Activated CD4-positive, alpha-beta memory T cell treated with anti-CD3 and anti-CD28 coated beads, Interleukin-2, amount 10 ng/mL, durations not matched to agents 7 days and 5 days (primary cell): ENCODE measurements at places on chromosomes 12 and 14. TPM values are rescaled to one million over a fixed set of nuclear protein-coding genes. Genes with fewer than 3 reads are reported as not detected.

DNA sequence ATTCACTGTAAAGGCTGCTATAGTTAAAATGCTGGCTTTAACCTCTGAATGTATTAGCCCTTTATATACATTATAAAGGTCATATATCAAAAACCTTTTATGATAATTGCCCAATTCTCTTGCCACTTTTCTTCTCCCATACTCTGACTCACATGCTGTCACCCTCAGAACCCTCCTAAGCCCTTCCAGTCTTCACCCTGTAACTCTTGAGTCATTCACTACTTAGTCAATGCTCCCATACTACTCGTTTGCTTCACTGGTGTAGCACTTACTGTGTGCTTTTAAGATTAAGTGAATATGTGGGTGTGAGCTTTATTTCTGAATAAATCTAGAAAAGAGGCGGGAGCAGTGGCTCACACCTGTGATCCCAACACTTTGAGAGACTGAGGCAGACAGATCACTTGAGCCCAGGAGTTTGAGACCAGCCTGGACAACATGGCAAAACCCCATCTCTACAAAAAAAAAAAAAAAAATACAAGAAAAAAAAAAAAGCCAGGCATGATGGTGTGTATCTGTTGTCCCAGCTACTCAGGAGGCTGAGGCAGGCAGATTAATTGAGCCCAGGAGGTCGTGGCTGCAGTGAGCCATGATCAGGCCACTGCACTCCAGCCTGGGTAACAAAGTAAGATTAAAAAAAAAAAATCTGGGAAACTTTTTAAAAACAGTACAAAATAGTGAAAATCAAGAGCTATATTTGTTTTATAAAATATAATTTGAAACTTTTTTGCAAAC lies 37.6 kb downstream of the SPATA7 start:
- no peak for DNase-seq

- no peak for DNase-seq
Measured at GRCh38 chr14:51498411-51499227, 153.1 kb upstream of the FRMD6 start.

GRCh38 chr12:102965281-102966155 lies 8.0 kb downstream of the ASCL1 start:
- DNase-seq = no peak

DNA sequence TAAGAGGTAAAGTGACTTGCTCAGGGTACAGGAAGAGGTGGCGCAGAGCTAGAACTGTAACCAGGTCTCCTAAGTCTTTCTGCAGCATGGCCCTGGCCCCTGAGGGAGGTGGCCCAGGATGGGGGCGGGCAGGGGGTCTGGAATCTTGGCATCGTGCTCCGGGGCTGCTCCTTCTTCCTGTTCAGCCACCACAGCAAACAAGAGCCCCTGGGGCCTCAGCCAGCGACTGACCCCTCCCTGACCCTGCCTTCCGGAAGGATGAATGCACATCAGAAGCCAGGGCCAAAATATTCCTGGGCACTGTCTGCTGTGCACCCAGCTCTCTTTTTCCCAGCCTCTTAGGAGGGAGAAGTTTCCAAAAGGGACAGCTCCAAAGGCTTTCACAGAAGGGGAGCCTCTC lies 242.8 kb downstream of the DPF3 start:
- no peak for DNase-seq

DNA sequence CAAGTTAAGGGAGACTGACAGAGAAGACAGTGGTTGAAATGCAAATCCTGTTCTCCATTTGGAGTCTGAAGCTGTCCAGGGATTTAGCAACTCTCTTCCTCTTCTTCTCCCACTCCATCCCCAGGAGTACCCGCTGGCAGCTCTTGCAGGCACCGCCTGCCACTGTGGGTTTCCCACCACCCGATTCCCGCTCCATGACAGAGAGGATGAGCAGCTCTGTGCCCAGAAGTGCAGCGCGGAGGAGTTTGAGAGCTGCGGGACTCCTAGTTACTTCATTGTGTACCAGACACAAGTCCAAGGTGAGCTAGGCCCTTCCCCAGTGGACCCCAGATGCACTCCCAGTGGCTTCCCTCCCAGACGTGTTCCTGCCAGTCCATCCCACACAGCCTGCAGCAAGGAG lies 97.8 kb downstream of the WSCD2 start:
- no peak for DNase-seq

DNA sequence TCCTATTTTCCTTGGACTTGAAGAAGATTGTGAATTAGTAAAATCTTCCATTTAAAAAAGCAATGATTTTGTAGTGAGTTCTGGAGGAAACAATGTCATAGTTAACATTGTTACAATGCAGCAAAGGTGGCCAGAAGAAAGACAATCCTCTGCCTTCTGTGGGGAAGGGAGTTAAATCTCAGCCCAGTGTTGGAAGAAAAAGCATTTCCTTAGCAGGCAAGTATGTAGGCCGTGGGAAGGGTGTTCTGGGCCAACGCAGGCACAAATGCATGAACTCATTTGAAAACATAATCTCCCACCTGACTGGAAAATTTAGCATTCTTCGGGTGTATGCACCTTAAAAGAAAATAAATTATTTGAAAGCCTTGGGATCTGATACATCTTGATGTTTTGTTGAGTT lies 258.6 kb downstream of the ADAMTS20 start:
- DNase-seq = no peak

- DNase-seq = no peak
Measured at GRCh38 chr14:102530828-102531478, 21.4 kb upstream of the ANKRD9 start.

DNA sequence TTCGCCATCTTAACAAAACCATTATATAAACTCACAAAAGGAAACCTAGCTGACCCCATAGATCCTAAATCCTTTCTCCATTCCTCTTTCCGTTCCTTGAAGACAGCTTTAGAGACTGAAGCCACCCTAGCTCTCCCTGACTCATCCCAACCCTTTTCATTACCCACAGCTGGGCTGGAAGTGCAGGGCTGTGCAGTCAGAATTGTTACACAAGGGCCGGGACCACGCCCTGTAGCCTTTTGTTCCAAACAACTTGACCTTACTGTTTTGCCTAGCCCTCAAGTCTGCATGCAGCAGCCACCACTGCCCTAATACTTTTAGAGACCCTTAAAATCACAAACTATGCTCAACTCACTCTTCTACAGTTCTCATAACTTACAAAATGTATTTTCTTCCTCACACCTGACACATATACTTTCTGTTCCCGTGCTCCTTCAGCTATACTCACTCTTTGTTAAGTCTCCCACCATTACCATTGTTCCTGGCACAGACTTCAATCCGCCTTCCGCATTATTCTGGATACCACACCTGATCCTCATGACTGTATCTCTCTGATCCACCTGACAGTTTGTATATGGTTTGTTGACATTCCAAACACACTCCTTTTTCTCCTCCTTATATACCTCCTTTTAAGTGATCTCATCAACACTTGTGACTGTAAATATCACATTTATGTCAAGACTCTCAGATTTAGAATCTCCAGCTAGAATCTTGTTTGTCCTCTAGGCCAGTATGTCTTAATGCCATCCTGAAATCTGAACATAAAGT lies 208.7 kb downstream of the KITLG start:
- no peak for DNase-seq

DNA sequence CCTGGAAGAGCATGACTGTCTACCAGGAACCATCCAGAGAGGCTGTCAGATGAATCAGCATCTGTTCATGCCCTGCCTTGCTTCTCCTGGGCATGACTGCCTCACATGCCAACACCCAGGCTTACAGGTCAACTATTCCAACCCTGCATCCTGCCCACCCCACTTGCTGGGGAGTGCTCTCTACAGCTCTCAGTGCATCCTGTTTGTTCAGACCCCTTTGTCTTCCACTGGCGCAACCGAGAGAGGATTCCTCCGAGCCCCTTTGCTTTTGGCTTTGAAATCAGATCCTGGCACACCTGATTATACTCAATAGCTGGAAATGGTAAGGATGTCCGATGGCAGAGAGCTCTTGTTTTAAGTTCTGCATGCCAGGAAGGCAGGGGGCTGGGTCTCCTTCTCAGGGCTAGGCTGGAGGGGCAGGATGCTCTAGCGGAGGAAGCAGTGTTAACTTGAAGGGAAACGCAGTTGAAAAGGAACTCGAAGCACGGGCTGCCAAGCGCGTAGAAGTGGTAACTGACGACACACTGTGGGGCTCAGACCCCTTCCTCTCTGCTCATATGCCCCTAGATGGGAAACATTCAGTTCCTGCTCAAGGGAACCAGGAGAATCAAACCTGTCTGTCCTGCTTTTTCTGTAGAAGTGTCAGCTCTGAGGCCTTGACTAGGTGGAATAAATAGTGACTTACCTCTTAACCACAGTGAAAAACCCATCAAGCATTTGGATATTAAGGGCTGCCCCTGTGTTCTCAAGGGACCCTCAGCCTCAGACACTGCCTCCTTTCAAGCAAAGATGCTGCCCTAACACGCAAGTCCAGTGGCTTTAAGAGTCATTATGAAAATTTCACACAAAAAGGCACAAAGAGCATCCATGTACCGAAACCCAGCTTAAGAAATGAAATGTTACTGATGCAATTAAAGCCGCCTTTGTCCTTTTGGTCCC lies 297.5 kb downstream of the ZFP36L1 start:
- no peak for DNase-seq

- DNase-seq = peak; percentile 27
Measured at GRCh38 chr14:23539248-23540140, 12.1 kb downstream of the ZFHX2 start.

DNA sequence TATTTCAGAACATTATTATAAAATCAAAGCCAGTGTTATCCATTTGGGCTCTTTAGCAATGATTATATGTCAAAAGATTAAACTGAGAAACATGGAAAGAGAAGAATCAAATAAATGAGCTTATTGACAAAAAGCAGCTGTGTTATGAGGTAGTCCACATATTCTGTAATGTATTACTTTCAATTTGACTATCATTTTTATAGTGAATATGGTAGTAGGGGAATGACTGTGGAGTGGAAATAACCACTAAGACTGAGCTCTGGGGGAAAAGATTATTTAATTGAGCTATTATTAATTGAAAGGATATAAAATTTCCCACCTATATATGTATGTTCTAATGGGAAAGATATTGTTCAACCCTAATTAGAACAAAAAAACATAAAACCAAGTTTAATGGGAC lies 381.3 kb downstream of the TMTC2 start:
- no peak for DNase-seq

GRCh38 chr12:12327802-12328201 lies 22.2 kb downstream of the MANSC1 start:
- no peak for DNase-seq

GRCh38 chr14:95993768-95994592 lies 45.2 kb upstream of the C14orf132 start:
- DNase-seq = peak; percentile 22

DNA sequence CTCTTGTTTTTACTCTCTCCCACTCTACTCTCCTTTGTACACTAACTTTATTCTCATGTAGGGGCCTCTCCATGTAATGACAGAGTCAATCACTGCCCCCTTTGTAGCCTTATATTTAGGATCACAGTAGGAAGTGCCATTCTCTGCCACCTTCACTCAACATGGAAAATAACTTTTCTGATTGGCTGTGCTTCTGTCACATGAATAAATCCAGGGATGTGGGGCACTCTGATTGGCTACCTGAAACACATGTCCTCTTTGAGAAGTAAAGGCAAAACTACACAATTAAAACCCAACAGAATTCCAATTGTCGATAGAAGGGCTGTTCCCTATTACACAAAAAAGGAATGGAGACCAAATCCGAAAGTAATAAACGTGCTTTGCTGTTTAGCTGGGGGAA lies at the start of gene RNASE9:
Gene RNASE9 (minus strand): TSS at position 87 of the 400 bp plus-strand sequence.
- DNase-seq = no peak

- DNase-seq = no peak
Measured at GRCh38 chr14:64326502-64326901, 32.3 kb upstream of the ESR2 start.

DNA sequence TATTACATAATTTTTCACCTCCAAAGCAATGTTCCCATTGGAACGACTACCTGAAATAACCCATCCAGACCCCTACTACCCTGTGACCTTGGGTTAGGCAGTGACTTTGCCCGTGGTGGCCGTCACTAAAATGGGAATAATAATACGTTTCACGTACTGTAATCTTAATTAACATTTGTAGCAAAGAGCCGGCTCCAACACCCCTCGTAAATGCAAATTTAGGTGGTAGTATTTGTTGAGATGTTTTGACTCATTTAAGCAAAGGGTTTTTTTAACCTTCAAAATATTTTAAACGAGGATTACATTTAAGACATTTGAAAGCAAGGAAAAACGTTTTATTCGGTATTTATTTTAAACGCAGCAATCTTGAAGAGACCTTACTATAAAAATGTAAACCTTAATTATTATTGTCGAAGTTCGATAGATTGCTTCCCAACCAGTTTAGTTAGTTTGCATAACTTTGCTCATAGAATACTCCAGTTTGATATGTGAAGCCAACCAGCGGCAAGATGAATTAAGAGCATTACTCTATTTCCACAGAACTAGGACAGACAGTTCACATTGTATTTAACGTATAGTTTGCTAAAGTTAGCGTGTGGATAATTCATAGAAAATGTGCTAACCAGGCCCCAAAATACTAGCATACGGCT lies 1.4 kb upstream of the ARID2 start:
- DNase-seq = no peak

DNA sequence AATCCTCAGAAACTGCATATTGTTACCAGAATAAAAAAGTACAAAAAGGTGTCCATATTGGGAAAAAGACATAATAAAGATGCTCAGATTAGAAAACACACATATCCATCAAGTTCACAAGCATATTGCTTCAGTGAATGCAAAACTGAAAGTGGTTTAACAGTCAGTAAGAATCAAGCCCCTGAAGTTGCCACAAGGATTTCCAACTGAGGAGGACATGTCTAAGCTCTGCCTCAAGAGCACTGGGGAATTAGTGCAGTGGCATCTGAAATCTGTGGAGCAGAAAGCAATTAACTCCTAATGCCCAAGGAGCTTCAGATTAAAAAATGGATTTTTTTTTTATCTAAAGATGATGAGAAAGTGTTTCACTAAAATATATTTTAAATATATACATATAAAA lies 113.2 kb downstream of the DENND5B start:
- no peak for DNase-seq

DNA sequence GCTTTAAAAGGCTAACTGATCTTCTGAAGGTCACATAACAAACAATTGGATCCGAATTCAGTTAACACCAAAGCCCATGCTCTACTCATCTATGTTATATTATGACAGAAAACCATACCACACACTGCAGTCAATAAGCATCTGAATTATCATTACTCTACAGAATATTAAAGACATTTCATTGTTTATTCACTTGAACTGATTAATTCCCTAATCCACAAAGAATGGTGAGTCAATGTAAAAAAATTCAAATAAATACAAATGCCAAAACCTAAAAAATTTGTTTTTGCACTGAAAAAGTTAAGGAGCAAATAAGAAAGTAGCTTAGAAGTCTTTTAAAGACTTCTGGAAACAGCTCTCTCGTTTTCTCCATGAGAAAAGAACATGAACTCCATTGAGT lies 13.7 kb downstream of the NID2 start:
- no peak for DNase-seq

The GZMB gene
- total RNA-seq = 682 TPM

The IFI27L2 gene
- total RNA-seq = 100 TPM

The SLC25A47 gene
- not detected for total RNA-seq

The TBC1D30 gene
- total RNA-seq = 0.13 TPM
